Esophagus squamous epithelium (tissue), 5 donors: ENCODE measurements at places on chromosomes 3 and 15.

DNA sequence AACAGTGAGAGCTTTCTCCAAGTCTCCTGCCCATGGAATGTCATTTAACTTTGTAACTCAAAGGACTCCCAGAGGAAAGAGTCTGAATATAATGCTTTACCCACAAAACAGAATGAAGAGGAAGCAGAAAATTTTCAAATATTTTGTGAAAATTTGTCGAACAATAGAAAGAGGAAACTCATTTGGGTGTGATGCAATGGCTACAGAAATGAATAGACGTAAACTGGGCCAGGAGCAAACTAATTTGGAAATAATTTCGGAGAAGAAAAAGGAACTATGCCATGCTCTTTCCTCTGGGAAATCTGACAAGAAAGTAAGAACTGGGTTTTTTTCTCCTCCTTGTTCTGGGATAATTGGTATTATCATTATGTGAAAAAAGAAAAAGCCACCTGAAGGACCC, 11.2 kb upstream of the SUMF1 start:
- no peak for DNase-seq

DNA sequence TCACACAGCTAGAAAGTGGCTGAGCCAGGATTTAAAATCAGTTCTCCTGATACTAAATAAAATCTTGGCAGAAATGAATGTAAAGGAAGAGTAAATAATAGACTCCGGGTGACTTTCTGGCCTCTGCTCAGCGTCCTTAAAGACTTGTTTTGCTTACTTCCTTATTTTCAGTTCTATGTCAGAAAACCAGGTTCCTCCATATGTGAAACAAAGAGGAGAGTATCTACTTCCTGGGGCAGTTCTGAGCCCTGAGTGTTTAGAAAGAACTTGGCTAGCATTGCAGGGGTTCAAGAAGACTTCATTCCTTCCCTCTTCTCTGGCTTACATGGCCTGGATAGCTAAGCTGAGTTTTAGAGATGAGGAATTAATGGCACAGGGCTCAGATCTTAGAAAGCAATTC, 222.8 kb upstream of the TLE3 start:
- DNase-seq: no peak

DNA sequence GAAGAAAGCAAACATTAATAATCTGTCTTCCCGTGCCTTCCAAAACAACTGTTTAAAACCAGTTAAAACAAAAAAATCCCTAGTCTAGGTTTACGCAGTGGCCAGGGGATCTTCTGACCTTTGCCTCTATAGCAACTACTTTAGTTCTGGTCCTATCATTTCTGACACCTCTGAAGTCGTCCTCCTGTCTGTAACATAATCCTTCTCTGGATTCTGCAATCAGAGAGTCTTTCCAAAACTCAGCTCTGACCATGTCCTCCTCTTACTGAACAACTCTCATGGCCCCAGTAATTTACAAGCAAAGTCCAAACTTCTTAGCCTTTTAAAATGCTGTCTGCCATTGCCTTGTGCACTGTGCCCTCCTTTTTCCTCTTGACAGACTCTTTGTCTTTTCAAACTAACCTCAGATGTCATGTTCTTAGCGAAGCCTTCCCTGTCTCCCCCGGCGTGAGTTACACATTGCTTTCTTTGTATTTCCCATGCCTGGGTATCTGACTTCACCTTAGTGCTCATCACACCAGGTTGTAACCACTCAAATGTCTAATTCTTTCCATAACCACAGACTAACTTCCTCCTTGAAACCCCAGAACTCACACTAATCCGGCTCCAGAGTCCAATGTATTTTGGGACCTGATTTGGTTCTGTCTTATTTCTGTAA, 105.2 kb upstream of the BNIP2 start:
- DNase-seq: no peak

- DNase-seq: no peak
Observed at GRCh38 chr3:25007974-25008658, 419.9 kb upstream of the RARB start.

DNA sequence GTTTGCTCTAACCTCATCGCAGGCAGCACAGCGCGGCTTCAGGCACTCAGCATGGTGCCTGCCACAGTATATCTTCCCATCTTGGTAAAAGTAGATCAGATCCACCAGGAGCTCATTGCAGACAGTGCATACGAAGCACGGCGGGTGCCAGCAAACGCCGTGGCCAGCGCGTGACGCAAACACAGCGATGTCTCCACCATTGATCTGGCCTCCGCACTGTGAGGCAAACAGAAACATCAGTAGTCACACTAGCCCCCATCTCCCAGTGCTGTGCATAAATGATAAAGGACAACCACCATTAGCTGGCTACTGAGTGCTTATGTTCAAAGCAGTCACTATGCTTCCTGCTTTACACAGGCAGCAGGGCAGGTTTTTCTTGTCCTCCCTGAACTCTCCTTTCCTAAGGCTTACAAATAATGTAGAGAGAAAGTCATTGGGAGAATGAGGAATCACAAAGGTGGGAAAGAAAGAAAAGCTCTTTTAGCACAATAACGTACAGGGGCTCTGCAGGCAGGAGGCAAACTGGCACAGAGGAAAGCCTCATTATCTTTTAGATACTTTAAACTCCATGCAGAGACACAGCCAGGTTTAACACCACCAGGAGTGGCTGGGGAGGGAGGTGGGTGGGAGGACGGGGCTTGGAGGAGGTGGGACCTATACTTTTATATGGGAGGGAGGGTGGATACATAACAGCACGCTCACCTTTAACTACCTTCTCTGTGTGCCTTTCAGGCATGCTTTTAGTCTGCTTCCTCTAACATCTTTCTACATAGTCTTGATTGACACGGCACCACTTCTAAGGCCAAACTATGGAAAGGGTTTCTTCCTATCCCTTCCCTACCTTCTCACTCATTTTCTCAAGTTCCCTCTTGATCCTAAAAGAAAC, 67.9 kb downstream of the PRICKLE2 start:
- DNase-seq: no peak

GRCh38 chr3:76728426-76728825, 311.5 kb upstream of the ROBO2 start:
- DNase-seq: no peak

DNA sequence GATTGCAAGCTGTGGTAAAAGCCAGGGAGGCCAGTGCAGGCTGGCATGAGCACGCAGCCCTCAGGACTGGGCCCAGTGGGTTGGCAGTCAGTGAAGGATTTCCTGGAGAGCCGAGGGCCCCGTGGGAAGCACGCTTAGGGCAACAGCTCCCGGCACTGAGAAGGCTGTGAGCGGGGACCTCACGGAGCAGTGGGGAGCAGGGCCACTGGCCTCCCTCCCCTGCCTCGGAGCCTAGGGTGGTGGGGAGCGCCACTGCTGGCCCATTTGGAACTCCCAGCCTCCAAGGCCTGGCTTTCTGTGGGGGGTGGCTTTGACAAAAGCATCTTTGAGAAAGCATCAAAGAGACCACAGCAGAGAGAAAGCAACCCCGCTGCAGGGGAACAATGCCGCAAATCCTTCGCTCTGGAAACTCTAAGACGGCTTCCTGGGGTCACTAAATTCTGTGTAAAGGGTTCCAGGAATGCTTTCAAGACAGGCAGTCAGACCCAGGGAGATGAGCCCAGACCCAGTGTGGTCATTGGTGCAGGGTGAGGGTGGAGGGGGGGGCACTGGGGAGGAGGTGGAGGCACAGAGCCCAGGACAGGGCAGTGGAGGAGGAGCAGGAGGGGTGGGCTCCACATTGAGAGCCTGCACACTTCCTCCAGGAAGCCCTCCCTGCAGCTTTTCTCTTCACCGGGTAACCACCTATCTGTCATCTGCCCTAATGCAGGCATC, 9.5 kb upstream of the APBA2 start:
- DNase-seq: no peak
